ENCODE measurements at places on chromosomes 2 and 18. TPM values are rescaled to one million over a fixed set of nuclear protein-coding genes. Genes with fewer than 3 reads are reported as not detected.

DNA sequence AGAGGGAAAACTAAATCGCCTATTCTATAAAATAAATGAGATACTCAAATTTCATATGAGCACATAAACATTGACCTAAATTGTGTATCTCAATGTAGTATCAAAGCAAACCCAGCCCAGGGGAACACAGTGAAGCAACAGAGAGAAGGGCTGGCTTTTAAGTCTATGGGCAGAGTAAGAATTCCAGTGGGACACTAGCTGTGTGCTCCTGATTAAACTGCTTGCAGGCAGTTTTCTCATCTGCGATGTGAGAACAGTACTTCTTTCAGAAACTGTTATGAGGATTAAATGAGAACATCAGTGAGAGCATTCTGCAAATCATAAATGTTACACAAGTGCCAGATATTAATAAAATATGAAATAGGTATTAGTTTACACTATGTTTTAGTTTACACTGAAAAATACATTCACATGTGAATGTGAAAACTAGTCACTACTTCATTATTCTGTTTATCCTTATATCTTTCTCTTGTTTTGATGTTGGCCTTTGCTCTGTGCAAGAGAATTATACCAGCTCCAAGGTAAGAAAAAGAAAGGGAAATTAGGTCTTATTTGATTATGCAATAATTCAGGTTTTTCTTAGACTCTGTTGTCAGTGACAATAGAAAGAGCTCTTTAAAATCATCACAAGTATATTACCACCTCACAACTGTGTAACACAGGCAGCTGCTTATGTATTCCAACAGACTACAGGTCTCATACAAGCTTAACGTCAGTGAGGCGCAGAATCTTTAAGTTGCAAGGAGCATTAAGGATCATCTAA is 47.5 kb downstream of the GAREM1 start:
- no peak for DNase-seq

DNA sequence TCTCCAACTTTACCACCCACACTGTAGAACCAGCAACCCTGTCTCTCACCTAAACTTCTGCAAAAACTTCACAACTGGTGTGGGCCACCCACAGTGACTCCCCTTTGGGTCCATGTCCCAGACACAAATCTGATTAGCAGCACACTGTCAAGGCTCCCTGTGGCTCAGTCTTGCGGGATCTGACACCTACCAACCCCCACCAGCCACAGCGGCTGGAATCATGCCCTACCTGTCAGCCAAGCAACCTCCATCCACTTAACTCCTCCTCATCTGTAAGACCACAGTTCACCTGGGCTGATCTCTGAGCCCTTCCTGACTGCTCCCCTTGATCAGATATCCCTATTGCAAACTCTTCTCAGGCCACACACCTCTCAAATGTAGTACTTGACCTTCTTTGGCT is 14.6 kb downstream of the TCF4 start:
- no peak for DNase-seq

DNA sequence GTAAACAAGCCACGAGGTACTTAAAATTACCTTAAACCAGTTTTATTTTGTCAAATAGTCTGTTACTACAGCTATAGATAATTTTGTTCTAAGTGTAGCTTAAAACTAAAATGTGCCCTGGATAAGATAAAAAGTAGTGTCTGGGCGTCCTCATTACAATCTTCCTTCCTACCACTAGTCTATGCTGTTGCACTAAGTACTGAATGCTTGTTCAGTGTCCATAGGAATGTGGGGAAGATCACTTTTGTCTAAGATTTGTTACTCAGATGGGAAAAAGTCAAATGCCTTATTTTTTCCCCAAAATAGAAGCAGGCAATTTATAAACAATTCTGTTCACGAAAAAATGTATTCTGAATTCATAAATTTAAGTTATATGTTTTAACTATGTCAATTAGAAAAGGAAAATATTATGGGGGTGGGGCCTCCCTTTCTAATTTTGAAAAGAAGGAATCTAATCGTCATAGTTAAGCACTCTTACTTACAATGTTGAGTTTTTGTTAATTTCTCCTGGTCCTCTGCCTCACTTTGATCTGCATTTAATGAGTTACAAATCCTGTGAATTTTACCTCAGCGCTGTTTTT is 140.4 kb upstream of the VRK2 start:
- peak; percentile 80 for DNase-seq

GRCh38 chr2:201383136-201383535 is 26.0 kb upstream of the FLACC1 start:
- DNase-seq = peak; percentile 36

GRCh38 chr2:177256695-177257094 is 7.8 kb downstream of the NFE2L2 start:
- no peak for DNase-seq

AQP12B gene
- total RNA-seq = not detected

KCNE4 gene
- 22.2 TPM for total RNA-seq

PROKR1 gene
- total RNA-seq = not detected

DNA sequence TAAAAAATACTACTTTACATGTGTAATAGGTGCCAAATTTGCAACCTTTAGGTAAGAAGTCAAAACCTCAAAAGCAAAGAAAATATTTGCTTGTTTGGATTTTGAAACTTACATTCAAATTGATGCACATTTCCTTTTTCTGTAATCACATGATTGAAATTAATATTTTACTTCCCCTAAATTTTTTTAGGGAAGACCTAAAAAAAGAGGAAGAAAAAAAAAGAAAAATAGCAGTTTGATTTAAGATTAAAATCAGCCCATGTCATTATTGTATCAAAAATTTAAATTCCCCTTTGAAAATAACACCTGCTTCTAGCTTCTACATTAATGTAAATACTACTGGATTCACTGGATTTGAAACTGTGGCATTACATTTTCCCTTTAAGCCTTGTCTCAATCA is 68.2 kb upstream of the STON1 start:
- no peak for DNase-seq

GRCh38 chr2:224948859-224949258 is 93.4 kb downstream of the DOCK10 start:
- peak; percentile 65 for DNase-seq

DNA sequence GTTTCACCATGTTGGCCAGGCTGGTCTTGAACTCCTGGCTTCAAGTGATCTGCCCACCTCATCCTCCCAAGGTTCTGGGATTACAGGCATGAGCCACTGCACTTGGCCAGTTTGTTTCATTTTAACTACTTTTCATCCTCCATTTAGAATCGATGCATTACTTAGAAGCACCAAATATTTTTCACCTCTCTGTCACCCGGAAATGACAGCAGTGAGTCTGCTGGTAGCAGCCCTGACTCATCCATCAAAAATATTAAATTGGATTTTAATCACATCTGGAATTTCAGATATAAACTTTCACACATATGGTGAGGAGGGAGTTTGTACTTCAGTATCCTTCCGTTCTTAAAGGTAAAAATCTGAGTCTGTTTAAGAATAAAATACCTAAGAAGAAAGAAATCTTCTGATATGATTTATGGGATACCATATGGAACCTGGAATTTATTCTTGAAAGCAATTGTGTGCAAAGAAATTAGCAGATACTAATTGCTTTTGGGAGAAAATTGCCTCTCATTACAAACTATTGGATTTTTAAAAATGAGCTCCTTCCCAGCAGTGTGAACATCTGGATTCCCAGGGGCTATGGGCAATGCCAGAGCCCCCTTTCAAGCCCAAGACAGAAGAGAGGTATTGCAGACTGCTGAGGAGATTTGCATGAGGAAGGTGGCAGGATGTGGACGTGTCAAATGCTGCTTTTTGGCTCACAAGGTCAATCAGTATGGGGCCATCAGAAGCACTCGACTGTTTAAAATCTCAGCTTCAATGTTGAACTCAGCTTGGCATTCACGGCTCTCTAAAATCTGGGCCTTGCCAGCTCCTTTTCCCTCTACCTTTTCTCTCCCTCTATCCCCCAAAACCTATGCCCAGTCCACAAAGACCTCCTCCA is 279.5 kb upstream of the SIX2 start:
- no peak for DNase-seq

- no peak for DNase-seq
These were observed 598 bp upstream of the CEP68 start for GRCh38 chr2:65055422-65056214.

FEZ2 gene
- total RNA-seq = 62.8 TPM

DNA sequence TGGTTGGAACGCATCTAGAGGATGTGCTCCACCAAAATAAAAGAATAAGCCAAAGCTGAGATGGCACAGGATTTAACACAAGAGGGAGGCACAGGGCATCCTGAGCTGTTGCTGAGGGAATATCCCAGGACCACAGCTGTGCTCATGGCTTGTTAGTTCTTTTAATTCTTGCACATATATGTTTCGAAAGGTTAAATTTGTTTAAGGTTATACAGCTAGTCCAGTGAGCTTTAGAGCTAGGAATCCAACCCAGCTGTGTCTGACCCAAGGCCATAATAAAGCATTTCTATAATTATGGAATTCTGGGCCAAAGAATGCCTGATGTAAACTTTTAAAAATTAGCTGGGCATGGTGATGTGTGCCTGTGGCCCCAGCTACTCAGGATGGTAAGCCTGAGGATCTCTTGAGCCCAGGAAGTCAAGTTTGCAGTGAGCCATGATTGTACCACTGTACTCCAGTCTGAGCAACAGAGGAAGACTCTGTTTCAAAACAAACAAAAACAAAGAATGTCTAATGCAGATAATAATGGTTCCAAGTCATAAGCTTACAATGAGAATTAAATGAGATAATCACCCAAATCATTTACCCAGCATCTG is 66.4 kb upstream of the CCBE1 start:
- DNase-seq = no peak

DNA sequence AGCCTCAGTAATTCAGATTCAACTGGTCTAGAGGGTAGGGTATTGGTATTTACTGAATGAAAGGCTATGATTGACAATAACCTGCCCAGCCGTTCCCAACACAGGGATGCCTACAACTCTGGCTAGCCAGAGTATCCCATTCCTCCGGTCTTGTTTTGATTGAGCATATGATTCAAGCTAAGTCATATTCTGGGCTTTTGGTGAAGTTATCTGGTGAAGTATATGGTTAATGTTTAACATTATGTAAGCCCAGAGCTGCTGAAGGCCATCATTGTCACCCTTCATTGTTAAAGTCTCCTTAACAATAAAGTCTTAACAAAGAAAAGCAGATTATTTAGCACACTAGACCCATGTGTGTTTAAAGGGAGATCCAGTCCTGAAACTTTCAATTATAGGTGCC is 152.6 kb downstream of the EXOC6B start:
- no peak for DNase-seq

CWC22 gene
- 31.8 TPM for total RNA-seq

- DNase-seq = peak; percentile 81
These were observed 416.8 kb downstream of the FIGN start for GRCh38 chr2:163319006-163319405.

GRCh38 chr2:72004201-72004915 is 143.3 kb downstream of the CYP26B1 start:
- DNase-seq = no peak

IL36G gene
- not detected for total RNA-seq

TMEM37 gene
- not detected for total RNA-seq

CAPN14 gene
- 0.16 TPM for total RNA-seq

SERPINB13 gene
- not detected for total RNA-seq

ANKRD62 gene
- total RNA-seq = not detected

PSMA8 gene
- not detected for total RNA-seq

GRB14 gene
- 6.9 TPM for total RNA-seq

TRIM43 gene
- total RNA-seq = not detected

DNA sequence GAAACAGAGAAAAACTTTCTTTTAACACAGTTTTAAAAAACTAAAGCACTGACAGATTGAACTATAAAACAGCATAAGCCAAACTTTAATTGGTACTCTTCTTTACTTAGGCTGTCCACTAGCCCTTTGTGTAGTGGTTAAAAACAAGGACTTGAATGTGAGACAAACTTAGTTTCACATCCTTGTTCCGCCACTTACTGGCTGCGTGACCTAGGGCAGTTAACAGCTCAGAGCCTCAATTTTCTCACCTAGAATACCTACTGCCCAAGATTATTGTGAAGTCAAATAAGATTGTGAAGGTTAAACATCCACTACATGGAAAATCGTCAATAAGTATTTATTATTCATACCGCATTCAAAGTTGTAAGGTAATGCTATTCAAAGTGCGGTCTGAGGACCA is 2.0 kb downstream of the WDR35 start:
- no peak for DNase-seq

DNA sequence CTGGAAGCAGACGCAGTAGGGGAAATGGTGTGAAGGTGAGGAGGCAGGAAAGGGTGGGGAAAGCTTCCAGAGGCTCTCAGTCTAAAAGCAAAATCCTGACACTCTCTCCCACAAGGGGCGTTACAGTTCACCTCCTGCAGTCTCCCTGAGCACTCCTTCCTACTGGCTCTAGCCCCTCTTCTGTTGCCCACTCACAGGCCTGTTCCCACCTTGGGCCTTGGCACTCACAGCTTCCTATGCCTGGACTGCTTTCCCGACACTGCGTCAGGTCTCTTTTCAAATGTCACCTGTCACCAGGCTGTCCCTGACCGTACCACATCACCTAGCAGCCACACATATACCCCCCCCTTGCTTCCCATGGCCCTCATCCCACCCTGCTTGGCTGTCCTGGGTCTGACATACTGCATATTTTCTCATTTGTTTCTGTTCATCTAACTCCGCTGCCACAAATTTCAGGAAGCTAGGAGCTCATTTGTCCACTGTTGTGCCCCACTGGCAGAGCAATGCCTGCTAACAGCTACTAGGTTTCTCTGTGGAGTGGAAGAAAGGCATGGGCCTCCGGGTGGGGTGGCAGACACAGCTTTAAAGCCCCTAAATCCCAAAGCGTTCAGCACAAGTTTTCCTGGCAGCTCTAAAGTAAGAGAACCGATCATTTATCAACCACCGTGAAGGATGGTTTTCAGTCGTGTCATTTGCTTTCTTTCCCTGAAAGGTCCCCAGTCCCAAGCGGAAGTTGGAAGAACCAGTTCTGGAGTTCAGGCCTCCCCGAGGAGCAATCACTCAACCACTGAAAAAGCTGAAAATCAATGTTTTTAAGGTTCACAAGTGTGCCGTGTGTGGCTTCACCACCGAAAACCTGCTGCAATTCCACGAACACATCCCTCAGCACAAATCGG is 118.8 kb downstream of the ZNF532 start:
- DNase-seq = no peak

BOLL gene
- not detected for total RNA-seq

COLEC12 gene
- 109 TPM for total RNA-seq

DNA sequence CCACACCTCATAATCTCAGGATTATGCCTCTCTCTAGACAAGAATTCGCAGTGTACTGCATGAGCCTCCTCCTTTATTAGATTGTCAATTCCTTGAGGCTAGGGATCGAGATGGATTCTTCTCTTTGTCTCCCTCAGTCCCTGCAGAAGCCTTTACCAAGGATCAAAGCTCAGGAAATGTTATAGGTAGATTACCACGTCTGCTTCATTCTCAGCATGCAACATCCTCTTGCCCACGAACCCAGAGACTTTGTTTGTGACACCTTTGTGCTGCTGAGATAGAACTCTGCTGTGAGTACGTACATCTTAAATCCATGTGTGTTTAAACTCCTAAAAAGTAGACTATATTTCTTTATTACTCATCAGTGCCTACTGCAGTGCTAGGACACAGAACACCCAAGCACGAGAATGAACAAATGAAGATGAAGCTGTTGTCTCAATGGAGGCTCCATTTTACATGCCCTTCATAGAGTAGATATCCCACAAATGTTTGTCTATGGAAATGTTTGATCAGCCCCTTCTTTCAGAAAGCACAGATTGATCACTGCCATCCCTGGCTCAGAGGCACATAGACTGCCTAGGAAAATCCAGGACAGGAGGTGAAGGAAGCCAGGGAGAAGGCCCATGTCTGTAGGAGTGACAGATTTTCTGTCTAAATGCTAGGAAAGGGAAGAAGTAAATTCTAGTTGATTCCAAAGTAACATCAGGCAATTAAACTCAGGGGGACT is 98.8 kb upstream of the KLHL29 start:
- no peak for DNase-seq

GRCh38 chr2:170505631-170506275 is 209.4 kb upstream of the SP5 start:
- peak; percentile 44 for DNase-seq
